DMS 273 treated with DMSO at 0.1 percent for 48 hours (cell line): ENCODE measurements at places on chromosomes 5 and 9.

GRCh38 chr5:54515634-54516033, 1.9 kb upstream of the SNX18 start:
- DNase-seq, result no peak

- DNase-seq, result peak; percentile 83
Measured at GRCh38 chr9:87537625-87538024, 40.0 kb downstream of the DAPK1 start.

- no peak for DNase-seq
Measured at GRCh38 chr5:122291000-122291901, 20.8 kb upstream of the SNCAIP start.

DNA sequence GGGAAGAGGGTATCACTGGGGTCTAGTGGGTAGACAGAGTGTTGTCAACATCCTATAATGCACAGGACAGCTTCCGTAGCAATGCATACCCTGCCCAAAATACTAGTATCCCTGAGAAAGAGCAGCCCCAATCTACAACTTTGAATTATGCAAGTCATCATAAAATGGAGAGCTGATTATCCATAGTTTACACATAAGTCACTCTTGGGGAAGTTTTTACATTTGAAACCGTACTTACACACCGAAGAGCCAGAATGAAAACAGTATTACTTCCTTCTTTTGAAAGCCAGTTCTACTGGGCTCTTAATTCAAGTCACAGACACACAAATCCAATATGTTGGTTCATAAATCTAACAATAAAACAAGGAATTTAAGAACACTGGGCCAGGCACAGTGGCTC, 21.6 kb downstream of the RNF145 start:
- DNase-seq, result no peak

- DNase-seq, result no peak
Measured at GRCh38 chr9:87034841-87035240, 87.5 kb upstream of the GAS1 start.

GRCh38 chr5:95403996-95404395, 12.8 kb downstream of the FAM81B start:
- DNase-seq, result no peak

- DNase-seq, result no peak
Measured at GRCh38 chr5:117547192-117547591, 972.6 kb upstream of the SEMA6A start.

DNA sequence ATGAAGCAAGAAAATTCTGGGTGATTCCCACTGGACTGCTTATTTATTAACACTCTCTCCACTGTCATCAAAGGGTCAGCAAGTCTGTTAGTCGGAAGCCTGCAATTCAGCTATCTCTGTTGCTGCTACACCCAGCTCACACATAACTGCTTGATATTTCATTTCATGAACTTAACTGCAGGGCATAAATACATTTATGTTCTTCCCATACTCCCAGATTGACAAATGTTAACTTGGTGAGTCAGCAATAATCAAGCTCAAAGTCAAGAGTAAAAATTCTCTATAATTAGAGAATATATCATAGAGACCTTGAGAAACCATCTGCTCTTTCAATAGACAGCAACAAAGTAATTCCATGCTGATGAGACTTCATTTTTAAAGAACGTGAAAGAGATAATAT, 198.8 kb downstream of the ADAMTS12 start:
- DNase-seq, result no peak

DNA sequence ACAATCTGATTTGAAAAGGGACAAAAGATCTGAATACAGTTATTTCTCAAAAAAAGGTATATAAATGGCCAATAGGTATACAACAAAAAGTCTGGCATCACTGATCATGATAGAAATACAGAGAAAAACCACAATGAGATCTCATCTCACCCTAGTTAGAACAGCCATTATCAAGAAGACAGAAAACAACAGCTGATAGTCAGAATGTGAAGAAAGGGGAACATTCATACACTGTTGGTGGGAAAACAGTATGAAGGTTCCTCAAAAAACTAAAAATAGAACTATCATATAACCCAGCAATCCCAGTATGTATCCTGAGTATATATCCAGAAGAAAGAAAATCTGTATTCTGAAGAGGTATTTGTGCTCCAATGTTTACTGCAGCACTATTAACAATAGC, 75.7 kb upstream of the OR2K2 start:
- DNase-seq, result no peak
